Body of pancreas (tissue), 4 donors: ENCODE measurements at places on chromosomes 2 and 18. TPM values are rescaled to one million over a fixed set of nuclear protein-coding genes. Genes with fewer than 3 reads are reported as not detected.
A peak's percentile ranks its signal among the peaks of the same experiment; 100 is the strongest.

DNA sequence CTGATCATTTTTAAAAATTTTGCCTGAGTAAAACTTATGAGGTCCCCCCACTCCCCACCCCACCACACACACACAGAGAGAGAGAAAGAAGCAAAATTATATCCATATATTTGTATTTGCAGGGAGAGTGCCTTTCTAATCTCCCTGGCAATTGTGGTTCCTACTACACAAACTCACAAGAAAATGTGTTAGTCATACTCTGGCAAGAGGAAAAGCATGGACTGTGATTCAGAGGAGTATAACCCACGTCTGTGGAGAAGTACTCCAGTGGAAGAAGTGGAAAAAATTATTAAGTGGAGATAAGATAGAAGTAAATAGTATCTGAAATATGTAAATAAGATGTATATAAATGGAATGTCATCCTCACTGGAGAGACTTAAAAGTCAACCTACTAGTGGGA, 114.0 kb downstream of the DSEL start:
- DNase-seq, result no peak

- no peak for DNase-seq
Observed at GRCh38 chr18:2883076-2883735, 36.4 kb downstream of the EMILIN2 start.

DNA sequence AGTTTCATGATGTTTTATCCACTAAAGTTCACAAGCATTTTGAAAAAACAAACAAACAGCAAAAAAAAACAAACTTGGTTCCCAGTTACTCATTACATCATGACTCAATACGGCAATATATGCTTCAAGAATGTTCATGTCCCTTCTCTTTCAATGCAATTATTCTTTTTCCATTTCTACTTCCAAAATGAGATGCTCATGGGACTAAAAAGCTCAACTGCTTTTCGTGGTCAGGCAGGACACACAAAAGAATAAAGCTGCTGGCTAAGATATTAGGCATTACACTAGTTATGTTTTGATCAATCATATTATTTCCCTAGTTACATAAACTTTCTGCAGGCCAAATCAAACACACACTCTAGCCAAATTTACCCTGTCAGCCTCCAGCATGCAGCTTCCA, 301.3 kb downstream of the EPHA4 start:
- no peak for DNase-seq

The L3MBTL4 gene
- total RNA-seq, result 11.2 TPM

GRCh38 chr18:54647176-54647575, 56.1 kb downstream of the DYNAP start:
- DNase-seq, result peak; percentile 33

The AMER3 gene
- 0.33 TPM for total RNA-seq

- no peak for DNase-seq
Observed at GRCh38 chr2:70663411-70663810, 104.6 kb downstream of the ADD2 start.

DNA sequence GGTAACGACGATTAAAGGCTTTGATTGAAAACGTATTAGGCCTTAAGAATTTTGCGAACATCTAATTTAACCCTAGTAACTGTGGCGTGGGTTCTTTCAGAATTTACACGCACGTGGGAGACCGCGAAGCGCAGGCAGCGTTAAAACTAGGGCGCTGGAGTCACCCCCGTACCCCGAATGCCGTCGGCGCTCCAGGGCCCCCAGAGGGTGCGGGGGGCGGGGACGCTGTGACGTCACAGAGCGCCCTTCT, 673 bp upstream of the SMCHD1 start:
- no peak for DNase-seq

- DNase-seq, result no peak
Observed at GRCh38 chr2:53559302-53559966, 208.2 kb upstream of the CHAC2 start.

DNA sequence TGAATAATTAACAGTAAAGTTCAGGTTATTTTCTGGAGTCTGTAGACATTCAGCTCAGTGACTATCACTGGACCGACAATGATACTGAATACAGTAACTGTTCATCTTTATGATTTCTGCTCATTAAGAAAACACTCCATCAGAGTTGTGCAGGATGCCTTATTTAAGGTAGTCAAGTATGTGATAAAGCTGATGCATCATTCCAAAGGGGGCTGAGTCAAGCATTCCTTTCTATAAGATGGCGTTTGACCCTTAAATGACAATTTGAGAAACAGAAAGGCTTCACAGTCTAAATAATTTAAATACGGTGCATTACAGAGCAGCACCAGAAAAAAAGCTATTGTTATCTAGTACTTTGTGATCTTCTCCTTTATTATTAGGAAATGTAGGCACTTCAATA, 131.1 kb downstream of the CDH2 start:
- DNase-seq, result no peak

The TMEM131 gene
- 21.4 TPM for total RNA-seq

The TMEM169 gene
- 0.26 TPM for total RNA-seq

GRCh38 chr18:46555724-46556123, 101.3 kb downstream of the LOXHD1 start:
- no peak for DNase-seq
